ENCODE measurements at places on chromosomes 7 and 10. TPM values are rescaled to one million over a fixed set of nuclear protein-coding genes. Genes with fewer than 3 reads are reported as not detected.

OR2A12 gene
- not detected for total RNA-seq

NRF1 gene
- total RNA-seq, result 22.1 TPM

GHRHR gene
- total RNA-seq, result not detected

SPACDR gene
- total RNA-seq, result 5.4 TPM

FBXO24 gene
- total RNA-seq, result 2.1 TPM

ATG9B gene
- total RNA-seq, result 9.0 TPM
